ENCODE measurements at places on chromosomes 2 and 18. TPM values are rescaled to one million over a fixed set of nuclear protein-coding genes. Genes with fewer than 3 reads are reported as not detected.

Gene TTN
- total RNA-seq = 47.6 TPM

Gene ZC3H15
- 164 TPM for total RNA-seq

Gene COL4A3
- total RNA-seq = 2.4 TPM

Gene TPO
- 0.21 TPM for total RNA-seq

Gene MSH2
- 6.6 TPM for total RNA-seq

Gene AGXT
- not detected for total RNA-seq

Gene ONECUT2
- not detected for total RNA-seq

Gene MARCHF4
- not detected for total RNA-seq

Gene LRP1B
- under 0.01 TPM for total RNA-seq

Gene MC2R
- under 0.01 TPM for total RNA-seq

Gene ABHD1
- 0.10 TPM for total RNA-seq

Gene REG1B
- total RNA-seq = not detected

Gene TFCP2L1
- total RNA-seq = 0.10 TPM

Gene ADCYAP1
- not detected for total RNA-seq

Gene RAB6C
- 0.10 TPM for total RNA-seq

Gene OSBPL1A
- total RNA-seq = 4.2 TPM

Gene AP1S3
- total RNA-seq = 5.4 TPM

Gene CD8B
- total RNA-seq = 41.9 TPM

Gene DYNAP
- not detected for total RNA-seq

Gene VWA3B
- total RNA-seq = not detected

Gene C1GALT1C1L
- not detected for total RNA-seq

Data from mononuclear cell (primary cell).